ENCODE measurements at places on chromosomes 2 and 18.
A peak's percentile ranks its signal among the peaks of the same experiment; 100 is the strongest.

- DNase-seq = no peak
These were observed 144.7 kb downstream of the SLC4A3 start for GRCh38 chr2:219772103-219772635.

GRCh38 chr2:88658326-88658725 is 31.1 kb upstream of the EIF2AK3 start:
- DNase-seq = no peak

DNA sequence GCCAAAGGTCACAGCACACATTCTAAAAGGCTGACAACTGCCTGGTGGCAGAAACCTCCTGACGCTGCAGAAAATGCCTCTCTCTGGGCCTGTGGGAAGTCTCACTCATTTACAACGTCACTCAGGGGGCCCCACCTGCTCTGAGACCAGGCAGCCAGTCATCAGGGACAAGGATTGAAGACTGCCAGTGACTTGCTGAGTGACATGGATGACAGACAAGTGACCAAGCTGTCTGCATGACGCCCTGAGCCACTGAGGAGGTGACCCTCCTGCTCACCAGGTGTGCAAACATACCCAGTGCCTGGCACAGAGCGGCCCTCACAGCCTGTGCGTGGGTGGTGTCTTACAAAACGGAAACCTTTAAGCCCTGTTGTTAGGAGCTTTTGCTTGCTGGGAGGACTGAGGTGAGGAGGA is 392.4 kb downstream of the TNS1 start:
- DNase-seq = no peak

DNA sequence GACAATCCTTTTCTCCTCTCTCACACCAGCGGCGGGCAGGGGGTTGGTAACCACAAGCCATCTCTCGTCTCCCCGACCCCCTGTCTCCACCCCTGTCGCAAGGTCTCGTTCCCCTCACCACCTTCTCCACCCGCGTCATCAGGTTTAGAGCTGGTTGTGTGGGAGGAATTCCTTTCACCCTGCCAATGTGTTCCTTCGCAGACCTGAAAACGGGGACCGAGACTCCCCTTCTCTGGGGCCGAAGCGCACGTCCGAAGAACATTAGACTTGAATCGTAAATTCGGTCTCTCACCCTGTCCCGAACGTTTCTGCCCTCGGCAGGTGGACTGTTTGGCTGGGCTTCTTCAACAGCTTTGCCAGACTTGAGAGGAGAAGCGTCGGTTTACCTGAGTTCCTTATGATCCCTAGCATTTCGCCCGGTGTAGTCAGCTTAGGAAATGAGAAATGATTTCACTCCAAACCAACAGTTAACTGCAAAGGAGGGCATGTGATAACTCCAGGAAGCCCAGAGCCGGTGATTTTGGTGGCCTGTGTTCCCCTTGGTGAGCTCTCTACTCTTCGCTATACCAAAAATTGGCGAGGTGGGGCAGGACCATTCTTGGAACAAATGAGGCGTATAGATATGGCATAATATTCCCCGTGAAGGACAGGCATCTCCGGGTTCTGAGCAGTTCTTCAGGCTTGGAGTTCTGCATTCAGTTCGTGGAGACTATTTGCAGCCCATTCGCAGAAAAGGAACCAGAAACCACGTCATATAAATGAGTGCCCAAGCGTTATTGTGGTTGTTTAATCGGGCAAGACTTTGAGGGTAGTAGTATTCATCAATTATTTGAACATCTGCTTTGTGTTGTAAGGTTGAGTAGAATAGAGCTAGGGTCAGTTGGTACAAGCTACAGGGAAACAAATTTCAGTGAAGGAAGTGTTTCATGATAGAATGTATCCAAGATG is 694 bp downstream of the CFAP36 start:
- DNase-seq = peak; percentile 19

GRCh38 chr18:50045126-50045525 is 149.8 kb downstream of the MYO5B start:
- no peak for DNase-seq
